ENCODE measurements at places on chromosomes 7 and 10. TPM values are rescaled to one million over a fixed set of nuclear protein-coding genes. Genes with fewer than 3 reads are reported as not detected.

GRCh38 chr7:1872191-1873069 lies 202.4 kb downstream of the ELFN1 start:
- DNase-seq = no peak
- H3K36me3 ChIP-seq = no peaks in the 10 kb centered on the region
- no peak overlapping the region for H3K4me3 ChIP-seq
- H3K4me1 ChIP-seq = no peaks in the 10 kb centered on the region
- no peaks in the 10 kb centered on the region for H3K27me3 ChIP-seq

- peaks cover 34% of the 10 kb centered on the region for H3K36me3 ChIP-seq
- H3K27ac ChIP-seq = no peak overlapping the region
- no peak for DNase-seq
- no peak overlapping the region for H3K4me3 ChIP-seq
- peaks cover 11% of the 10 kb centered on the region for H3K4me1 ChIP-seq
- no peaks in the 10 kb centered on the region for H3K27me3 ChIP-seq
Measured at GRCh38 chr7:2230882-2231281, 1.9 kb downstream of the MAD1L1 start.

DNA sequence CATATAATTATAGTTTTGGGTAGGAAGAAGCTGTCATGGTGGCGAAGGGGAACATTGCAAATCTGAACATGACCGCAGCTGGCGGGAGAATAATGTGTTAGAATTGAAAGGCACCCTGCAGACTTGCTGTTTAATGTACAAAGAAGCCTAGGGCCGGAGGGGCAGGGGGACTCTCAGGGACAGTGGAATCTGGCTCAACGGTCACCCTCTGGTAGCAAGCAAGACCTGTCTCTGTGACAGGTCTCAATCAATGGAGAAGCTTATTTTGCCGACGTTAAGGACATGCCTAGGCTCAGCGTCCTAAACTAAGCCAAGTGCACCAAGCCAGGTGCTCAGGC lies 177.3 kb downstream of the NSUN6 start:
- H3K4me1 ChIP-seq = no peaks in the 10 kb centered on the region
- no peak overlapping the region for H3K4me3 ChIP-seq
- 0 out of 2 replicates have a peak, but pooled peaks cover 4% of the 10 kb centered on the region for H3K27me3 ChIP-seq
- no peaks in the 10 kb centered on the region for H3K36me3 ChIP-seq

- peak; percentile 23 for DNase-seq
- H3K4me1 ChIP-seq = no peaks in the 10 kb centered on the region
- no peak overlapping the region for H3K27ac ChIP-seq
- no peaks in the 10 kb centered on the region for H3K27me3 ChIP-seq
- H3K36me3 ChIP-seq = no peaks in the 10 kb centered on the region
Measured at GRCh38 chr10:60208676-60209269, 180.9 kb downstream of the ANK3 start.

The HYAL4 gene
- total RNA-seq = not detected

- H3K27ac ChIP-seq = no peak overlapping the region
- no peaks in the 10 kb centered on the region for H3K4me1 ChIP-seq
- H3K27me3 ChIP-seq = no peaks in the 10 kb centered on the region
Measured at GRCh38 chr10:113127901-113128283, 177.8 kb downstream of the TCF7L2 start.

The MLXIPL gene
- 79.4 TPM for total RNA-seq

DNA sequence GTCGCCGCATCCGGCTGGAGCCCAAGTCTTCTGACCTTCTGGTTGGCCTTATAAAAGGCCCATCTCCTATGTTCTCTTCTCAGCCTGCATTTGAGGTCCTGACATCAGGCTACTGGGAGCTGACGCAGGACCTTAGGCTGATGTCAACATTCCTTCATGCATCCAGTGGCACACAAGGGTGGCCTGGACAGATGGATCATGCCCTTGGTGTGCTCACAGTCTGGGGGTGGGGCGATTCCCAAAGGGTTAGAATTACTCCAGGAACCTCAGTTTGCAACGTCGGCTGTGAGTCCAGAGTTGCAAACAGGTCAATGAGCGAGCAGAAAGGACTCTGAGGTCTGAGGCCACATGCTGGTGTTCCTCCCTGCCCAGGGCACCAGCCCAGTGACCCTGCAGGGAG lies 8.2 kb upstream of the CLIP2 start:
- H3K36me3 ChIP-seq = no peaks in the 10 kb centered on the region
- H3K4me1 ChIP-seq = peaks cover 30% of the 10 kb centered on the region
- H3K4me3 ChIP-seq = no peak overlapping the region
- DNase-seq = no peak
- H3K27ac ChIP-seq = no peak overlapping the region

- no peaks in the 10 kb centered on the region for H3K36me3 ChIP-seq
- no peak overlapping the region for H3K4me3 ChIP-seq
- H3K27me3 ChIP-seq = no peaks in the 10 kb centered on the region
- H3K27ac ChIP-seq = no peak overlapping the region
- DNase-seq = no peak
- H3K4me1 ChIP-seq = peaks cover 8% of the 10 kb centered on the region
Measured at GRCh38 chr10:71647526-71648253, 71.9 kb downstream of the C10orf105 start.

The PIK3AP1 gene
- total RNA-seq = 7.1 TPM

The CLEC5A gene
- 0.32 TPM for total RNA-seq

GRCh38 chr7:1331561-1332467 lies 99.1 kb downstream of the UNCX start:
- no peak overlapping the region for H3K4me3 ChIP-seq
- H3K27me3 ChIP-seq = no peaks in the 10 kb centered on the region

- H3K4me3 ChIP-seq = no peak overlapping the region
- DNase-seq = no peak
- no peaks in the 10 kb centered on the region for H3K27me3 ChIP-seq
- H3K4me1 ChIP-seq = no peaks in the 10 kb centered on the region
- H3K36me3 ChIP-seq = no peaks in the 10 kb centered on the region
Measured at GRCh38 chr7:134828361-134828760, 48.9 kb downstream of the CALD1 start.

DNA sequence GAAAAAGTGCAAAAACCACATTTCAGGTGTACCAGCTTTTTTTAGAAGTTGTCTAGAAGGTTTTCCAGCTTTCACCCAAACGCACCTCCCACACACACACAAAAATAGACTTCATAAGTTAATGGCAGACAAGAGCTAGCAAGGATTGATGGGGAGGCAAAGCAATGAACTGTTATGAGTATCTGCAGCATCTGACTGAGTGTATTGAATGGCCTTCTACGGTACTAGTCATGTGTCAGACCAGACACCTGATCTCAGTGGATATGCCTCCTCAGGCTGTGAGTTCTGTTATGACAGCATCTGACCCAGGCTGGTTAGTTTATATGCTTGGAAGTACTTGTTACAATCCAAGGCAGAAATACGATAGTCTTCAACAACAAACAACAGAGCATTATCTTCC lies 406.1 kb upstream of the AUTS2 start:
- no peak overlapping the region for H3K27ac ChIP-seq
- H3K4me1 ChIP-seq = no peaks in the 10 kb centered on the region
- H3K4me3 ChIP-seq = no peak overlapping the region
- H3K36me3 ChIP-seq = no peaks in the 10 kb centered on the region
- H3K27me3 ChIP-seq = no peaks in the 10 kb centered on the region
- DNase-seq = no peak

DNA sequence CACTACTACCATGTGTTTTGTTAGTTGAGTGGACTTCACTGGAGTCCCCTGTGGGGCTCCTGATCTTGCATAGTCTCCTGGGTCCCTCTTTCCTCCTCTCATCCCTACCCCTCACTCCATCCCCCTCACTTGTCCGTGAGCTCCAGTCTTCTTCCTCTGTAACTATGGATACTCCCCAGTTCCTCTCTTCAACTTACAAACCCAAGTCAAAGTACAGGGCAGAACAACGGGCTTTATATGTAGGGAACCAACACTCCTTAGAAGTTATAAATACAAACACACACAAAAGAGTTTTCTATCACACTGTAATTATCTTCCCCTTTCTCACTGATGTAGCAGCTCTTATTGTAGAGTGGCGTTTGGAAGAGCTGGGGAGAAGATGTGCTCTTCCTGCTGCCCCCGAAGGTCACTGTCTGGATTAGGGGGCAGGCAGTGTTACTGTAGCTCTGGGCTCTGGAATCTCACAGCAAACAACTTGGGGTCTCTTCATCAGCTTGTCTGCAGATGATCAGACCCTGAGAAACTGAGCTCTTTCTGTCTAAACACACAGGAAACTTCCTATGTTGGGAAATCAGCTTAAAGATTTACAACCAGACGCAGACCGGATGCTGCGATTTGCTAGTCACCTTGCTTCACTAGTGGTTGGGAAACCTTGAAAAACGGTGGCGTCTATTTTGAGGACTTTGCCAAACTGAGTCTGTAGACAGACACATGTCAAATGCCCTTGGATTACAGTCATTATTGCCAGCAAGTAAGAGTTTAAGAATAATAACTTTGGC lies 13.6 kb downstream of the SNX10 start:
- no peak overlapping the region for H3K4me3 ChIP-seq
- no peaks in the 10 kb centered on the region for H3K4me1 ChIP-seq
- no peaks in the 10 kb centered on the region for H3K27me3 ChIP-seq
- no peak for DNase-seq

The ZNF503 gene
- total RNA-seq = 30.4 TPM

The ELFN1 gene
- 4.4 TPM for total RNA-seq

DNA sequence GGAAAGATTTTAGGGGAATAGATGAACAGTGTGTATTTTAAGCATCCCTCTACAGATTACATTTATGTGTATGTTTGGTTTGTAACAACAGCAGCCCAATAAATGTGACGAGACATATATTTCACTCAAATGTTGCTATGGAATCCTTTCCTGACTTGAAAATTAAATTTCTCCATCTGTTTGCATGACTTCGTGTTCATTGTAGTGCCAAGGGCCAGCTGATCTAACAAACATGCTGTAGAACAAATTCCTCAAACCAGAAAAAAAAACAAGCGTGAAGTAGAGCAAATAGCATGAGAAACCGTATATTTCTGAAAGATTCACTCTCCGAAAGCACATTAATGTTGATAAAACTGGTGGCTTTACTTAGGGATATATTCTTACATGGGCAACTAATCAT lies 87.8 kb downstream of the NRCAM start:
- H3K4me3 ChIP-seq = no peak overlapping the region
- no peak overlapping the region for H3K27ac ChIP-seq
- DNase-seq = no peak

The PAPOLB gene
- 0.20 TPM for total RNA-seq

The TSPAN33 gene
- total RNA-seq = 22.2 TPM

DNA sequence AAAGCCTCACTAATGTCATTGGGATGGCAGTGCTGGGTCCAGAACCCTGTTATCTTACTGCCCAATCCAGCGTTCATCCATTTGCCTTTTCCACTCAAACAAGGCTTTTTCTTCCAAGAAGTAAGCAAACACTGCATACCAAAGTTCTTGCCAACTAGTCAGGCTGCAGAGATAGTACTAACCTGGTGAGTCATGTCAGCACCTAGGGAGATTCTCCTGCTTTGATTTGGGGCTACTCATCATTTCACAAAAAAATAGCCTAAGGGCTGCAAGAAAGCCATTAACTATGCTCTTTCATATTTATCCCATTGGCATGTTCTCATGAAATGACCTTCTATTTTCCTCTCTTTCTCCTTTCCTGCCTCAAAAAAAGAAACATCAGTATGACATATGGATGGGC lies 142.6 kb downstream of the TWIST1 start:
- no peaks in the 10 kb centered on the region for H3K27me3 ChIP-seq
- DNase-seq = peak; percentile 18
- H3K27ac ChIP-seq = no peak overlapping the region
- no peaks in the 10 kb centered on the region for H3K36me3 ChIP-seq
- no peaks in the 10 kb centered on the region for H3K4me1 ChIP-seq

The LIPF gene
- not detected for total RNA-seq

DNA sequence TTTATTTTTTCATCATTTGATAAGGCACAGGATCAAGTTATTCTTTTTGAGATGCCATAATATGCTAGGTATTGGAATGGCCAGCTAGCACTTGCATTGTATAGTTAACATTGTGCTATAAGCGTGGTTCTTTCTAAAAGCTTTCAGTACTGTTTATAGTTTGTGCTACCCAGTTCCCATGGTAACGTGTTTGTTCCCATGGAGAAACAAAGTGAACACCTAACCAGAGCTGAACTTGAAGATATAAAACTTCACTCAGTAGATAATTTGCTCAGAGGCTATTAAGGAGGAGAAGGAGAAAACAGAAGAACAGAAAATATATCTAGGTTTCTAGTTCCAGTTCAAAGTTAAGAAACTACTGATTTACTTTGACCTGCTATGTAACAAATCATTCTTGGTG lies 23.6 kb upstream of the ITGB8 start:
- no peaks in the 10 kb centered on the region for H3K36me3 ChIP-seq
- H3K27ac ChIP-seq = no peak overlapping the region
- no peak overlapping the region for H3K4me3 ChIP-seq
- no peaks in the 10 kb centered on the region for H3K4me1 ChIP-seq
- no peaks in the 10 kb centered on the region for H3K27me3 ChIP-seq

- peak overlapping the region; percentile 94 for H3K27ac ChIP-seq
- DNase-seq = no peak
- no peaks in the 10 kb centered on the region for H3K36me3 ChIP-seq
- H3K4me1 ChIP-seq = peaks cover 22% of the 10 kb centered on the region
- peak overlapping the region; percentile 87 for H3K4me3 ChIP-seq
Measured at GRCh38 chr7:129778770-129779601, 167.5 kb downstream of the NRF1 start.

GRCh38 chr7:65923316-65923715 lies 50.4 kb downstream of the VKORC1L1 start:
- no peaks in the 10 kb centered on the region for H3K4me1 ChIP-seq
- no peaks in the 10 kb centered on the region for H3K36me3 ChIP-seq
- H3K4me3 ChIP-seq = no peak overlapping the region
- H3K27me3 ChIP-seq = no peaks in the 10 kb centered on the region
- H3K27ac ChIP-seq = no peak overlapping the region

DNA sequence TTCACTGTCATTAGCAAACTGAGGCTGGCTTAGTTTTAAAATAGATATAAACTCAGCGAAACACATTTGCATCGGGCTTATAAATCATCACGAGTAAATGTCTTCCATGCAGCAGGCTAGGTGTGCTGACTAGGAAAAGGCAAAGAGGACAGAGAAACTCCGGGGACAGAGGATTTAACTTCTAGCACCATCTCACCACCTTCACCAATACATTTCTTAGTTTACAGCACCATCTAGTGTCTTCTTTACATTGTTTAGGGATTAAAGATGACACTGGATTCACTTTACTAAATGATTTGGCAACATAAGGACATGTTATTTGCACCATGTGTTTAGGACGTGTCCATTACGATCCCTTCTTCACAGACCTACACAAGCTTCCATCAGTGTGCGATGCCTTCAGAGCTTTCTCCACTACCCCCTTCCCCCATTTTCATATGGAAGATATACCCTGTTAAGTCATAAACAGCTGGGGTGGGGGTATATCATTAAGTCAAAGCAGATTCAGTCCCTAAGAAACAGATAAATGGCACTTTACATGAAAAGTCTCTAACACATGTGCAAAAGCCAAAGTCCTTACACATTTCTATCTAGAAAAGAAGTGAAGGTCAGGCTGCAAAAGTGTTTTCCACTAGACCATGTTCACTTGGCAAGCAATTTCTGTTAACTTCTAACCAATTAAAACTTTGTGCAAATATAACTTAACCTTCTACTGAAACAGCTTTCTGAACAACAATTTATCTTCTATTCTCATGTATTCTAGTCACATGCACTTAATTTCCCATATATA lies 103.3 kb downstream of the GRB10 start:
- no peaks in the 10 kb centered on the region for H3K27me3 ChIP-seq
- no peak overlapping the region for H3K27ac ChIP-seq
- H3K4me3 ChIP-seq = no peak overlapping the region
- no peaks in the 10 kb centered on the region for H3K36me3 ChIP-seq
- DNase-seq = peak; percentile 18
- no peaks in the 10 kb centered on the region for H3K4me1 ChIP-seq

Measured in HCT116 (cell line).